ENCODE measurements at places on chromosomes 12 and 14. TPM values are rescaled to one million over a fixed set of nuclear protein-coding genes. Genes with fewer than 3 reads are reported as not detected.

The ANO4 gene
- total RNA-seq: 2.6 TPM

The TOMM20L gene
- total RNA-seq: not detected

The ZNF385A gene
- 5.6 TPM for total RNA-seq

The EML5 gene
- total RNA-seq: 1.4 TPM

The TPPP2 gene
- total RNA-seq: not detected

The ASIC1 gene
- 3.1 TPM for total RNA-seq

The TRIAP1 gene
- total RNA-seq: 43.8 TPM

The IFI27L2 gene
- 47.4 TPM for total RNA-seq

The FOXN4 gene
- not detected for total RNA-seq

The PTGDR gene
- 2.5 TPM for total RNA-seq

The CACNB3 gene
- total RNA-seq: 14.2 TPM

The BDKRB1 gene
- 15.3 TPM for total RNA-seq

The ADGRD1 gene
- total RNA-seq: 18.5 TPM

The ART4 gene
- total RNA-seq: 4.9 TPM

The TDP1 gene
- total RNA-seq: 14.7 TPM

The PCED1B gene
- total RNA-seq: 5.9 TPM

The ANKRD33 gene
- not detected for total RNA-seq

The TMPRSS12 gene
- total RNA-seq: not detected

The CMTM5 gene
- total RNA-seq: not detected

The FGF23 gene
- total RNA-seq: 2.6 TPM

The KCNK13 gene
- 0.28 TPM for total RNA-seq

Measured in hepatocyte (in vitro differentiated cells).